Stimulated activated CD4-positive, alpha-beta T cell treated with anti-CD3 and anti-CD28 coated beads, TNF-alpha, amount 100 ng/mL, for 4 hours (primary cell): ENCODE measurements at places on chromosomes 7 and 10.

- DNase-seq, result no peak
These were observed 34.7 kb downstream of the TNRC18 start for GRCh38 chr7:5388905-5389433.

DNA sequence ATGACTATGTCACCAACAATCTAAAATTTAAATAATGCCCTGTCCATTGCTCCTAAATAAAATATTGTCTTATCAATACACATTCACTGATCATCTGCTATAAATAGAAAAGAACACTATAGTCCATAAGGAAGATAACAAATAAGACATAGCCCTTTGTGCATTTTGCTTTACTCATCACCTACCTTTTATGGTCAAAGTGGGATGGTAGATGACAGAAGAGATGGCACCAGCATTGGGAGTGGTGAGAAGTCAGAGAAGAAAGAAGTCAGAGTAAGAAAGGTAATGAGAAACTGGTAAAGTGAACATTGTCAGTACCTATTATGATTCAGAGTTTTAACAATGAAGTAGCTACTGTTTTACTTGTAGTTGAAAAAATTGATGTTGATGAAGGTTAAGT lies 31.1 kb downstream of the SEMA3E start:
- no peak for DNase-seq

GRCh38 chr10:101020427-101021075 lies 10.4 kb downstream of the PDZD7 start:
- no peak for DNase-seq

GRCh38 chr7:77309714-77310220 lies 106.4 kb downstream of the GSAP start:
- no peak for DNase-seq

- DNase-seq, result no peak
These were observed 37.9 kb downstream of the SORCS1 start for GRCh38 chr10:107126512-107127065.

DNA sequence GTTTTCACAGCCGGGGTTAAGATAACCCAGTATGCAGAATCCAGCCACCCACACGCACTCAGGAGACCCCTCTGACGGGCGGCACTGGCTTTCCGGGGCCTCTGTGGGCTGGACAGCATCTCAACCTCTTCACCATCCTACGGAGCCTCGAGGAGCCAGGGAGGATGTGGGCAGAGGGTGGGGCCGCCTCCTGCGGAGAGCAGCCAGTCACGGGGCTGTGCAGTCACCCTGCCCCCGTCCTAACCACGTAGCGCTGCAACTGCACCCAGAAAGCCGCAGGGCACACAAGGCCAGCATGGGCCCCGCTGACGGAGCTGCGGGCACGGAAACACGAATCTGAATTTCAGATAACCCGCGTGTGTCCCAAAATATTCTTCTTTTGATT lies 270.3 kb downstream of the ELFN1 start:
- DNase-seq, result peak; percentile 74

DNA sequence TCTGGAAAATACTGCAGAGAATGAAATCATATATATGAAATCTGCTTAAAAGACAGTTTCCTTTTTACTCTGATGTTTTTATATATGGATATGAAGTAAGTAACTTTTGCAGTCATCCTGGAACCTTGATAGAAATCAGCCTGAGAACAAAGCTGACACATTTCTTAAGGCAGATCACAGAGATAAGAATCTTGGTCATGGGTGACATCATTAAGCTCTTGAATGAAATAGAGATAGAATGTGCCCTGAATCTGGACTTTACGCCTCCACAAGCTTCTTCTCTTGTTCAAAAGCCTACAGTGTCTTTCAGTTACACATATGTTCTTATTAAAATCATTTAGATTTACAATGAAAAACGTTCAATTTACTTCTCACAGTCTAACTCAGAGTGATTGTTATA lies 319.1 kb upstream of the CNTNAP2 start:
- DNase-seq, result no peak

DNA sequence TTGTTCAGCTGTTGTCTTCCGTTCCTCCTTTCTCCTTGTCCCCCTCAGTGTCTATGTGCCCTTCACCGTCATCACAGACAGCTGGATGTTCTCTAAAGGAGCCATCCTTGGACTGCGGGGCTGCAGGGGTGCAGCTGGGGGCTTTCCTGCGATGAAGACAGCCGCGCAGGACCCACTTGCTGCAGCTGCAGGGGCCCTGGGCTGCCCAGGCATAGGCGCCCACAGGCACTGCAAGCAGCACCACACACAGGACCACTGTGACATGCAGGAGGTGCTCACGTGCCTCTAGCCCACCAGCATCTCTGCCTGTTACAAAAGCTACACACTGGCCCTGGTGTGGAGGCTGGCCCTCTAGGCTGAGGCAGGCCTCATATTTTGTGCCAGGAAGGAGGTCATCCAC lies 3.4 kb downstream of the LRIT2 start:
- no peak for DNase-seq

DNA sequence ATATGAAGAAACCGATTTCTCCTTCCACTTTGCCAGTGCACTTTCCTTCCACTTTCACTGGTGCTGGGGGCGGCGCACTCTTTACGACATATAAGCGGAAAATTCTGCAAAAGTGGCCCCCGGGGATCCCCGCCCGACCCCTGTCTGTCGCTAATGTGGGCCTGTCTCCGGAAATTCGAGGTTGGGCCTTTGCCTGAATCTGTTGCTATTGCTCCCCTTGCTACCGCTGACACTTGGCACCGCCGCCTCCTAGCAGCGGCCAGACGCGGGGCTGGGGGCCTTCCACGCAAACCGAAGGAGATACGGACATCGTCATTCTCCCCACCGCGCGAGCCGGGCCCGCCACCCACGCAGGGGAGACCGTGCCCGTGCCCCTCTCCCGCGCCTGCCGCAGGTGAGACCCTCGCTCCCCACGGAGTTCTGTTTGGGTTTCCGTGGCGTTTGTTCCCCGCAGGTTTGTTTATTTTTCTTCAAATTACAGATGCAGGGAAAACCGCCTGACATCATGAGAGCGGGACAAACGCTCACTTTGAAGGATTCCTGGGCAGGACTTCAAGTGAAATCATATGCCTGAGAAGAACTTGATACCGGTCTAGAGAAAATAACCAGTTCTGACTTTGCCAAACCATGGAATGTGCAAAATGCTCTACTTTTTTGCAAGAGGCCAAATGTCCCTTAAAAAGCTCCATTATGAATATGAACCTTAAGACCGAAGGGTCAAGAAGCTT lies 5.0 kb downstream of the TWIST1 start:
- no peak for DNase-seq

DNA sequence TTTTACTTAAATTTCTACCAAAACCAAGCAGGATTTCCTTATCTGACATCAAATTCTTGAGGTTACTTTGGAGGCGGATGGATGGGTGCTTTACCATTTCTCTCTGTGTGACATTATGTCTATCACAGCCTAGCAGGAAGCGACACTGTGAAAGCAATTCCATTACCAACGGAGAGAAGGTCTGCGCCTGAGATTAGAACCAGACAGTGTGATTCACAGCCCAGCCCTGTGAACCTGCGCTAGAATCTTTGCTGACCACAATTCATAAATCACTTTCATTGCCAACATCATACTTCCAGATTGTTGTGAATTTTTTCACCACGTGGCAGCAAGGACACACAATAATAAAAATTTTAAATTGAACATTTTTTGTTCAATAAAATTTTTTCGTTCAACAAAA lies 126.5 kb downstream of the CUBN start:
- DNase-seq, result peak; percentile 53

- no peak for DNase-seq
These were observed 168.2 kb downstream of the ETV1 start for GRCh38 chr7:13821152-13821787.

GRCh38 chr10:35136263-35136815 lies 9.7 kb downstream of the CREM start:
- no peak for DNase-seq

- no peak for DNase-seq
These were observed 173.3 kb downstream of the PDE1C start for GRCh38 chr7:31896925-31897324.

DNA sequence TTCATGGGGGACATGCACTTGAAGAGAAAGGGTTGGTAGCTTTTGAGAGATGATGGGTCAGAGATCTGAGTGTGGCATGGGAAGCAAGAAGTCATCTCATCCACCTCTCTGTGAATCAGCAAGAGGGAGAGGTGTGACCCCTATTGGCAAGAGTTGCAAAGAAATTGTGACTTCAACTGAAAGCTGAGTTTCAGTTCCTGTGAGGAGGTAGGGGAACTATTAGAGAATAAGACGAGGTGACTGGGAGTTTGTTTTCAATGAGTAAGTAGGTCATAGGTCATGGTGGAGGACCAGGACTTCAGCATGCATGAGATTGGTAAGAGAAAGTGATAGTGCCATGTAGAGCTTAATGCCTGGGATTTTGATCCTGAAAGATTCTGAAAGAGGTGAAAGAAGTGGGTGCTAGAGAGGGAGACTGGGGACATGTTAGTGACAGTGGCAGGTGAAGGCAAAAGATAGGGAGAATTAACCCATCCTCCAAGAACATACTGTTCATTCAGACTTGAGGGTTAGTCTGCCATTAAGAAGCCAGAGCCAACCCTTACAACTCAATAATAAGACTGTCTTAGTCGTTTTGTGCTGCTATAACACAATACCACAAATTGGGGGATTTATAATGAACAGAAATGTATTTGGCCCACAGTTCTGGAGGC lies 75.5 kb upstream of the CAPZA2 start:
- DNase-seq, result no peak

DNA sequence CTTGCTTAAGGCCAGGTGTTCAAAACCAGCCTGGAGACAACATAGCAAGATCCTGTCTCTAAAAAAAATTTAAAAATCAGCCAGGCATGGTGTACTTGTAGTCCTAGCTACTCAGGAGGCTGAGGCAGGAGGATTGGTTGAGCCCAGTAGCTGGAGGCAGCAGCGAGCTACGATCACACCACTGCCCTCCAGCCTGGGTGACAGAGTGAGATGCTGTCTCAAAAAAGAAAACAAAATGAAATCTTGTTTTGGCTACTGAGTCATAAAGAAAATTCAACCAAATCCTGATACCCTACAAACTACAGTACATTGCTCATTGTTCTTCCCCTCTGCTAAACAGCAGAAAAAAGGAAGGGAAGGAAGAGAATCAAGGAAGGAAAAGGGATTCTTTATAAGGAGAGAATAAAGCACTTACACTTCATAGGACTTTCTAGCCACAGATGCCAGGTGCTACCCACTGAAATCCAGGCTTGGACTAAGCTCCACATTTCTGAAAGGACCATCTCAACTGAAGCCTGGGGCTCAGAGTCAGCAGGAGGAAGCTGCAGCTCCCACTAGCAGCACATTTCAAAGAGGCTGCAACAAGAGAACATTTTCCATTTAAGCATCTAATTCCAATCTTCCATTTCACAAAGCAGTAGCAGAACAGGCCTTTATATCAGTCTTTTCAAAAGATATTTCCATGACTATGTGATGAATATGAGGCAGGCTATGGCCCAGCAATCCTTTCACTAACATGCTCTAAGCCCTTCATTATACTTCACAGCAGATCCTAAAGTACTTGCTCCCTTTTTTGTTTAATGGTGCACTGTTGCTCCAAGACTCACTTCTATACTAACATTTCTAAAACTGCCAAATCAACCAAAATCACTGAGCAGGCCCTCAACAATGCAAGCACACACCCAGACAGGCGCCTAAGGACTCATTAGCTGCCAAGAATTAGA lies 13.5 kb downstream of the TNPO3 start:
- DNase-seq, result no peak

DNA sequence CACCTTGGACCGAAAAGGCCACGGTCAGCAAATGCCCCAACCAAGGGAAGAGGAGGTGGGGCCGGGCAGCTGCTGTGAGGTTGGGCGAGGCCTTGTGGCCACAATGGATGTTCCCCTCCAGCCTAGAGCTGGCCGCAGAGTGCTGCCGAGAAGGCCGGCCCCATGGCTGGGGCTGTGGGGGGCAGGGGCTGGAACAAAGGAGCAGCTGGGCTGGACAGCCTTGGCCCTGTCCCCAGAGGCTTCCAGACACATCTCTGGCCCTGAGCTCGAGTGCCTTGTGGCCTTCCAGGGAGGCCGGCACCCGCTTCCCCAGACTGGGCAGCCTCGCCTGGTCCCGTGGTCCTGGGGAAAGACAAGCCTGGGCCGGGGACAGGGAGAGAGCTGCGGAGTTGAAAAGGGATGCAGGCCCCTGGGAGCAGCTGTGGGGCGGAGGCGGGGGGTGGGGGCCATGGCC lies 88.0 kb downstream of the PDGFA start:
- DNase-seq, result no peak

DNA sequence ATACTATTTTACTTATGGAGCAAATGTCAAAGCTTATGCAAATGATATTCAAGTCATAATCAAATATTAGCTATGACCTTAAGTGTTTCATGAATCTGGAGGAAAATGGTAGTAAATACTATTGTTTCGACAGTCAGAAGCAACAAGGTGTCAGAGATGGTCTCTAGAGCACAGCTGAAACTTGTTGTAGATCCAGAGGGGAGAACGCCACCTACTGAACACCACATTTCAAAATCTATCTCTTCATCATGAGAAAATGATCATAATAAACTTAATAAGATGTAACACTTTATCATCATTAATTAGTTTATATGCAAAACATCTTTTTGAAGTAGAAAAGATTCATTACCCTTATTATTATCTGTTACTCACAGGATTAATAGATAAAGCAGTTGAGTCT lies 418.7 kb downstream of the GATA3 start:
- DNase-seq, result no peak

- DNase-seq, result no peak
These were observed at the start of gene LBX1 for GRCh38 chr10:101229266-101230182. Gene LBX1 (minus strand): TSS chr10:101229463. CDS start chr10:101228815, 648 bp downstream.

- DNase-seq, result no peak
These were observed 30.4 kb downstream of the GET4 start for GRCh38 chr7:906776-907157.

DNA sequence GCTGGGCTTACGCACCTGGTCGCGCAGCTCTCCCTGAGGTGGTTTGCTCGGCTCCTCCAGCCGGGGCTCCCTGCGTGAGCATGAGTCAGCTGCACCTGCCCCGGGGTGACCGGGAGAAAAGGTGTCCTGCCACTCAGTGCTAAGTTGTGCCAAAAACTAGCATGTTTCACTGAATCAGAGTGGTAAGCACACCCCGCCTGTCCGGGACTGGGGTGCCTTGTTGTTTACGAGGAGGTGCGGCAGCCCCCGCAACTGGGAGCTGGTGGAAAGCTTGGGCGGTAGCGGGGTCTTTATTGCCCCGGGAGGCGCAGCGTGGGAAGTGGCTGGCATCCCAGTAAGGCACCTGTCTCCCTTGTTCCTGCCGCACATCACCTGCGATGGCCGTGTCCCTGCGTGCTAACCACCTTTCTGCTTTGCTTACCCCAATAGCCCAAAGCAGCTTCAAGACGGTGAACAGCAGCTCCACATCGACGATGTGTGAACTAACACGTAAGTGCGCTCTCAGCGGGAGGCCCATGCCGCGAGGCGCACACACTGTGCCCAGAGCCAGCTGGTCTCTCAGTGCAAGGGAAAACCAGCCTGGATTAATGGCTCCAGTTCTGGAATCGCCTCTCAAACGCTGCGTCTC lies 506.6 kb upstream of the FOXK1 start:
- DNase-seq, result no peak

- DNase-seq, result no peak
These were observed 7.3 kb downstream of the EVX1 start for GRCh38 chr7:27249724-27250556.

DNA sequence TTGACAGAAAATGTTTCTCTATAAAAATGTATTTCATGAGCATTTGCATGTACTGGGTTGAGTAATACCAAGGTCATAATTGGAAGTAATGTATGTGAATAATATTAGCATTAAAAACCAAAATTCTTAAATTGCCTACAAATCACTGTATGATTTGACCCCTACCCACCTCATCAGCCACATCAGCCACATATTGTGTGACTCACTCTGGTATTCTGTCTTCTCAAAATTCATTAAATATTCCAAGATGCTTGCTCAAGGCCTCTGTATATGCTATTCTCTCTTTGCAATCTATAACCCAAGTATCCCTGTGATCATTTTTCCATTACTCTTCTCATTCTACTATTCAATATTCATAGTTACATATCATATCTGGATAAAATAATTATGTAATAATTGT lies 21.4 kb downstream of the POT1 start:
- DNase-seq, result no peak
